Left colon (tissue), 2 donors: ENCODE measurements at places on chromosomes 7 and 10. TPM values are rescaled to one million over a fixed set of nuclear protein-coding genes. Genes with fewer than 3 reads are reported as not detected.

GRCh38 chr10:110051487-110051886 lies 43.7 kb downstream of the ADD3 start:
- no peak for DNase-seq

DNA sequence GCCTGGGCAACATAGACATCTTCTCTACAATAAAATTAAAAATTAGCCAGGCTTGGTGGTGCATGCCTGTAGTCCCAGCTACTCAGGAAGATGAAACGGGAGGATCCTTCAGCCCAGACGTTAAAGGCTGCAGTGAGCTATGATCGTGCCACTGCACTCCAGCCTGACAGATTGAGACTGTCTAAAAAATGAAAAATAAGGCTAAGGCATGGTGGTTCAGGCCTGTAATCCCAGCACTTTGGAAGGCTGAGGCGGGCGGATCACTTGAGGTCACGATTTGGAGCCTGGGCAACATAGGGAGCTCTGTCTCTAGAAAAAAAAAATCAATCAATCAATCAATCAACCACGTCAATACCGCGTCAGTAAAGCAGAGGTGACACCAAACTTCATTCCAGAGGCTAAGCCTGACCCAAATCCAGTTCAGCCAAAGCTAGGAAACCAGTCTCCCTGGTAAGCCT lies 31.1 kb downstream of the MRPS24 start:
- DNase-seq: no peak

TBX20 gene
- 0.15 TPM for total RNA-seq

ZNF804B gene
- not detected for total RNA-seq

MAT1A gene
- total RNA-seq: 0.39 TPM

DNA sequence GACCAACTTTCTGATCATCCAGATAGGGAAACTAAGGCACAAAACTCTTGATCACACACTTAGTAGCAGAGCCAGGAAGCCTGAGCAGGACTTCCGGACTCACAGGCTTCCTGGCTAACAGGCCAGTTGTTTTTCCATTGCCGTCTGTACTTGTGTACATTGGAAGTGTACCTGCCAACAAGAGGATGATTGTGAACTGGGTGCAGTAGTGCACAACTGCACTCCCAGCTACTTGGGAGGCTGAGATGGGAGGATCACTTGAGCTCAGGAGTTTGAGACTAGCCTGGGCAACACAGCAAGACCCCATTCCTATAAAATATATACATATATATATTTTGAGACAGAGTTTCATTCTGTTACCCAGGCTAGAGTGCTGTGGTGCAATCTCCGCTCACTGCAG lies 35.2 kb upstream of the OTUD1 start:
- DNase-seq: no peak

IFIT5 gene
- 10.6 TPM for total RNA-seq

- DNase-seq: no peak
Measured at GRCh38 chr10:11373717-11374171, 237.7 kb downstream of the USP6NL start.

- no peak for DNase-seq
Measured at GRCh38 chr10:98486421-98486820, 39.7 kb upstream of the HPS1 start.

GRCh38 chr7:1703441-1703840 lies 33.4 kb downstream of the ELFN1 start:
- no peak for DNase-seq

DNA sequence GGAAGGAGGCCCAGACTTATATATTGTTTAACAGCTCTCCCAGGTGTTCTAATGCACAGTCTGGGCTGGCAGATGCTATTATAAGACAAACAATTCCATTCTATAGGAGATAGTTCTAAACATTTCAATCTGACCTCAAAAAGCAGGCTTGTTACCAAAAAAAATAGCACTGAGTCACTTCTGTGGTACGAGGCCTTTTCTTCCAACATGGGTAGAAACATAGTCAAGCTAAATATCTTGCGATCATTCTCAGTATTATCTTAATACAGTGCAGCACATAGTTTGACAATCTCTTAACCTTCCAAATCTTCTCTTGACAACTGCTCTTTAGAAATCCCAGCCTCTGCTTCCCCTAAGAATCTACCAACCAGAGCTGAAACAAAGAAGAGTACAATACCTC lies 46.6 kb upstream of the MKX start:
- DNase-seq: no peak

DNMBP gene
- total RNA-seq: 53.4 TPM

- no peak for DNase-seq
Measured at GRCh38 chr7:27826357-27826756, 86.4 kb downstream of the TAX1BP1 start.

DNA sequence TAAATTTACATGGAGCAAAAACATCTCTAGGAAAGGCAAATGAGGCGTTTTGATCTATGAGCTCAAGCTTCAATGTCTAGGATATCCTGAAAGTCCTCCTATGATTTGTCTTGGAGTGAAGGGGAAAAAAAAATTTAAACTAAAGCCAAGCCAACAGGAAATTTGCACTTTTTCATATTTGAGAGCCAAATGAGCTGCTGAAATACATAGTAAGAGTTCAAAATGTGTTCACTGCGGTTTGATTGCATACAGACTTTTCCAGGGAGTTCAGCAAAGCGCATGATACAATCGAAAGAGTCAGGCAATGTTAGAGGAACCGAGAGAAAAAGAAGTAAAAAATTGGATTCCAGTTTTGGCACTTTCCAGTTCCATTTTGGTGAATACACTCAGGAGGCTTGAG lies 633.4 kb upstream of the MGMT start:
- no peak for DNase-seq

FERD3L gene
- not detected for total RNA-seq

DNA sequence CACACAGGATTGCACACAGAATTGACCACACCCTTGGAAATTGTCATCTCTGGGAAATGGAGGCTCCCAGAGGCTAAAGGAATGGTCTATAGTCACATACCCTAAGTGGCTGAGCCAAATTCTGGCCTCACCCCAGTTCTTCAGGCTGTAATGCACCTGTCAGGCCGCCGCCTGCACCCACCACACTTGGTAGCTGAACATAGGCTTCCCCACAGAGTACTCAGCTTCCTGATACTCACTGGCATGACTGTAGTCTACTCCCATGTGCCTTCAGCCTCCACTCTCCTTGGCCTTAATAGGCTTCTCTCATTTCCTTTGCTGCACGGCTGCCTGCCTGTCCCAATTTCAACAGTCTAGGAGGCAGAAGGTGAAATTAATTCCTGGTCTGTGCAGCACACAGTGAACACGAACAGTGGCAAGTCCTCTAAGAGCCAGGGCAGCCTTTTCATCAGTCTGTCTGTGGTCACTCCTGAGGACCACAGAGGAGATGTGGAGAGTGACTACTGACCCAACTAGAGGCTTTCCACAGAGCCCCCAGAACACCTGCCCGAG lies 42.5 kb downstream of the NUDCD3 start:
- DNase-seq: no peak

DNA sequence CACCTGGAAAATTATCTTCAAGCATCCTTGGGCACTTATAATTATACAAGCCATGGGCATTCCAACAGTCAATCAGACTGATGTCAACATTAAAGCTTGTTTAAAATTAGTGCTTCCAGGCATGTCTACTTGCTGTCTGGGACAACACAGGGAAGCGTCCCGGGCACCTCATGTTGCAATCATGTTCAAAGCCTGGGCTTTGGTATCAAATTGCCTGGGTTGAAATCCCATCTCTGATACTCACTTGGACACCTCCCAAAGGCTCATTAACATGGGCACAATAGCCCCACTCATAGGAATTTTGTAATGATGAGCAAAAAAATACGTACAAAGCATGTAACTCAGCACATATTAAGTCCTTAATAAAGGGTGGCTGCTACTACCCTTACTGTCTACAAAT lies 14.4 kb downstream of the AIFM2 start:
- no peak for DNase-seq

NPY gene
- not detected for total RNA-seq

CFAP70 gene
- total RNA-seq: 0.98 TPM

- DNase-seq: no peak
Measured at GRCh38 chr7:112459645-112460044, 9.4 kb downstream of the IFRD1 start.

DNA sequence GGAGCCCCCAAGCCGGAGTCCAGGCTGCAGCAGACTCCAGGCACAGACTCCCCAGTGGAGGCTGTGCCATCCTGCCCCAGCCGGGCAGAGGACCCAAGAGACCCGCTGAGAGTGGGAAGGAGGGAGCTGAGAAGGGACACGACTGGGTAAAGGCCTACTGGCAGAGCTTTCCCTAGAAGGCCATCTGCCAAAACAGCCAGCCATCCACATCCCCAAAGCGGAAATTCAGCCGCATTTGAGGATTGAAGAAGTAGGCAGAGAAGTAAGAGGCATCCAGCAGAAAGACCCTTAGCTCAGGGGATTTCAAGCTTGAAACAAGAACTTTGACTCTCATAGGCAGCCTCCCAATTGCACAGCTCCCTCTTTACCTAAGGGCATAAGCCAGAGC lies 857 bp downstream of the CPXM2 start:
- no peak for DNase-seq

DNA sequence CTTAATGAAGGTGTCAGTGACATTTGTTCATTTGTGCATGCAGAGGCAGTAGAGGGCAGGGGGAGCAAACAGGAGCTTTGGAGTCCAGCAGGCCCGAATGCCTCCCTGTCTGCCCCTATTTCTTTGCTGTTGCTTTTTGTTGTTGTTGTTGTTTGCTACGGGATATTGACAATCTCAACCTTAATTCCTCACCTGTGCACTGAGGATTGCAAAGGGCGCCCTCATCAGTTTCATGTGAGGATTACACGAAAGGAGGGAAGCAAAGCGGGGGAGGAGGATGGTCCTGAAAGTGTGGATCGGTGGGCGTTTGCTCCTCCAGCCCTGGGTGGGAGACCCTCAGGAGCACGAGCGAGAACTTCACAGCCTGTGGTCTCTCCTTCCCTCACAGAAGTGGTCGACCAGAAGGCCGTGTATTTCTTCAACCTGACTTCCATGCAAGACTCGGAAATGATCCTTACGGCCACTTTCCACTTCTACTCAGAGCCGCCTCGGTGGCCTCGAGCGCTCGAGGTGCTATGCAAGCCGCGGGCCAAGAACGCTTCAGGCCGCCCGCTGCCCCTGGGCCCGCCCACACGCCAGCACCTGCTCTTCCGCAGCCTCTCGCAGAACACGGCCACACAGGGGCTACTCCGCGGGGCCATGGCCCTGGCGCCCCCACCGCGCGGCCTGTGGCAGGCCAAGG lies 9.6 kb downstream of the GDF10 start:
- no peak for DNase-seq

CRHR2 gene
- not detected for total RNA-seq

NRAP gene
- 0.64 TPM for total RNA-seq

TLX1 gene
- 0.12 TPM for total RNA-seq

HMX3 gene
- total RNA-seq: 0.36 TPM

- DNase-seq: peak; percentile 73
Measured at GRCh38 chr7:5596046-5596895, 172.6 kb upstream of the TNRC18 start.

DNA sequence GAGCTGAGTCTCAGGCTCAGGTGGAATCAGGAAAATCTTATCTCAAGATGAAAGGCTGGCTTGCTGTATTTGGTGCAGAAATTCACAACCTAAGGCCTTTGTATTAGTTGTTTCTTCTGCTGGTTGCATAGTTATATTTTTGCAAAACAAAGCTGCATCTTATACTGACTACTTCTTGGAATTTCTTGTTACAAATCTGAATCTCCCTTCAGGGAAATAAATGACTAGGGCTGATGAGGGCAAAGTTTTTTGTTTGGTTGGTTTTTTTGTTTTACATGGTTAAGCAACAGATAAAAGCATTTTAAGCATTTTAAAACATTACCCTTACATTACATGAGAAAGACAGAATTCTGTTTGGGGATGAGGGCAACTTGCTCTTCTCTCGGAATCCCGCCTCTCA lies 13.9 kb upstream of the LRRN3 start:
- no peak for DNase-seq

DNA sequence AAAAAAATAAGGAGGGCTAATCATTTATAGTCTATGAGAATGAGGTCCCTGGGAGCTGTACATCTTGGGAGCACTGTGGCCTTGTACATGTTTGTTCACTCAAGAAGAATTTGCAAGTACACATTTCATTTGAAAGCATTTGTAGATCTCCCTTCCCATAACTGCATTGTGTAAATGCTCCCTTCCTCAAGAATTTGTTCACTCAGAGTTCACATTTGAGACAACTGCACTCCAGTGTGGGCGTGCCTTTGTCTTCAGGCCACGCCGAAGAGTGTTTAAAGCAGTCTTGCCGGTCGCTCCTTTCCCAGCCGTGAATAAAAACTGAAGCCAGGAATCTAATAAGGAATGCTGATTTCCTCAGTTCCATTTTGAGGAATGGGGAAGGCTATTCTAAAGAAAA lies 291.1 kb upstream of the LYZL1 start:
- DNase-seq: no peak

DNA sequence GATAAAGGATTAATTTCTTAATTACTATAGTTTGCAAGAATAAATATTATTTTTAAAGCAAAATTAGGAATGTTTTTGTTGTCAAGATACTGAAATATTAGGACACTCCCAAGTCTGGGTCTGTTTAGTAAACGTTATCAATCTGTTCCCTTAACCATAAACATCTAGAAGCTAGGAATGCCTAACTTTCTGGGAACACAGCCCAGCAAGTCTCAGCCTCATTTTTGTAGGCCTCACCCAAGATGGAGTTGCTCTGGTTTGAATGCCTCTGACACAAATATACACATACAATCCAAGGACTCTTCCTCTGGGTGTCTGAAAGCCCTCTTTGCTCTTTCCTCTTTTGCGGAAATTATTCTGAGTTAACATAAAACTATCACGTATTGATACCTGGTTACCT lies 487.4 kb upstream of the CELF2 start:
- DNase-seq: no peak

- DNase-seq: no peak
Measured at GRCh38 chr7:96308253-96308949, 13.5 kb downstream of the SLC25A13 start.
